ENCODE measurements at places on chromosomes 3 and 15.

GRCh38 chr3:195727606-195728195, 6.9 kb downstream of the MUC20 start:
- DNase-seq = no peak

DNA sequence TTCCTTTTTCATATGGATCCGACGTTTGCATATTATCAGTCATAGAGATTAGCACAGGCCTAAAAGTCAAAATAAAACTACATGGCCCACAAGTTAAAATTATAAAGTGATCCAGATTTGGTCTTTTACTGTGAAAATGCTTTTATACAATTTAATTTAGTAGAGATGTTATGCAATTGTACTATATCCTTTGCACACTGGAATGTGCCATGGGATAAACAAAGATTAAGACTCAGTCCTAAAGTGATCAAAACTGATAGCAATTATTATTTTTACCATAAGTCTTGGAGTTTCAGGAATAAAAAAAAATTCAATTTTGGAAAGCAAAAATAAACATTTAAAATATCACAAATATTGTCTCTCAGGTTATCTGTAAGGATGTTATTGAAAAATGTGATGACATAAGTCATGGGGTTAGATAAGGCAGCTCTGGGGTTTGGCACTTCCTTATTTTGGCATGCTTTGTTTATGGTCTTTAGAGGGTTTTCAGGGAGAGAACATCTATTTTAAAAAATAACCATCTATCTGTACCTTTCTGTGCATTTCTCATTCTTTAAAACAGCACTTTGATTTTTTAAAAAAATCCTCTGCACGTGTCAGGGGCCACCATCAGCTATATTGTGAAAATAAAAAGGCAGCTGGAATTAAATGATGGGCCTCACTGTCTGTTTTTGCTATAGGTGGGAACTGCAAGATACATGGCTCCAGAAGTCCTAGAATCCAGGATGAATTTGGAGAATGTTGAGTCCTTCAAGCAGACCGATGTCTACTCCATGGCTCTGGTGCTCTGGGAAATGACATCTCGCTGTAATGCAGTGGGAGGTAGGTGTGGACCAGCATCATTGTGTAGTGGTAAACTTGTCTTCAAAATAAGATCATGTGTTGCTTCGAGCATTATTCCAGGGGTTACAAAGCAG, 67.3 kb downstream of the TGFBR2 start:
- DNase-seq = no peak

DNA sequence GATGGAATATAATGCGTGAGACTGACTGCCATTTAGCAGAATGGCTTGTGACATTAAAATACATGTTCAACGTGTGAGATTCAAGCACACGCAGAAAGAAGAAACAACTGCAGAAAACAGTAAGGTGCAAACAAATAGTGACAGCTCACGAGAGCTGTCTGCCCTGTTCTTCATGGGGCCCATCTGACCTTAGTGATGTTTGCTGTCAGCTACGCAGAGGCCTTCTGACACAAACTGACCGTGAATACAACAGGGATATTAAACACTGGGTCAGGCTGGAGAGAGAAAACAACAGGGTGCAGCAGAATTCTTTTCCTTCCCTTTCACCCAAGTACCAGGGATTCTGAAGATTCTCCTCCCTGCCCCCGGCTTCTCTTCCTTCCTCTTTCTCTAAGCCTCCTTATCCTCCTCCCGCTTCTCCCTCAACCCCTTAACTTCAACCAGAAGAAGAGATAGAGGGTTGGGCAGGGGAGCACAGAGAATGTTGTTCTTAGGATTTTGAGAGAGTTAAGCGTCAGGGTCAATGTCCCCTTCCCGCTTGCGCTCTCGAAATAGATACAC, 2.1 kb downstream of the TNFAIP8L3 start:
- no peak for DNase-seq

DNA sequence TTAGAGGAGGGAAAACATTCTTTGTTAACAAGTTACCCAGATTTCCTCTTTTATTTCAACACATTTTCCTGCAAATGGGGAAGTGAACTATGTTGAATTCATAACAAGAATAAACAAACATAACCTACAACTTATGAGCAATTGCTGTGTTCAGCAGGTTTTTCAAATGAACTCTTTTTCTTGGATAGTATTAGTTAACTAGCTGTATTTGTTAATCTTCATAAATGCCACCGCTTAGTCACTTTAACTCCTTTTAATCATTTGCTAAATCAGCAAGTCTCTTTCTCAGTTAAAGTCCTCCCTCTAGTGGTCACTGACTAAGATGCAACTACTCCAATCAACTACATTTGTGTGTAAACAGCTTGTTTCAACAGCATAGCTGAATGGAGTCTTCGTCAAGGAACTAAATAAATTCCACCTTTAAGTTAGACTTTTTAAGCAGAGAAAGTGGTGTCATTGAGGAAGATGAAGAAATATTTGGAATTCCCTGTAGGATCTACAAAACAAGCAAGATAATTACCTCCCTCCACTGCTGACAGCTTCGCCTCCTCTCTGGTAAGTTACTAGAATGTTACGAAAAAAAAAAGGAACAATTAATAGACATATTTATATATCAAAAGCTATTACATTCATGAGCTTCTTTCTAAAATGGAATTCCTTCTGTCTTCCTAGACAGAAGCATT, 1122.0 kb downstream of the ROBO1 start:
- no peak for DNase-seq

DNA sequence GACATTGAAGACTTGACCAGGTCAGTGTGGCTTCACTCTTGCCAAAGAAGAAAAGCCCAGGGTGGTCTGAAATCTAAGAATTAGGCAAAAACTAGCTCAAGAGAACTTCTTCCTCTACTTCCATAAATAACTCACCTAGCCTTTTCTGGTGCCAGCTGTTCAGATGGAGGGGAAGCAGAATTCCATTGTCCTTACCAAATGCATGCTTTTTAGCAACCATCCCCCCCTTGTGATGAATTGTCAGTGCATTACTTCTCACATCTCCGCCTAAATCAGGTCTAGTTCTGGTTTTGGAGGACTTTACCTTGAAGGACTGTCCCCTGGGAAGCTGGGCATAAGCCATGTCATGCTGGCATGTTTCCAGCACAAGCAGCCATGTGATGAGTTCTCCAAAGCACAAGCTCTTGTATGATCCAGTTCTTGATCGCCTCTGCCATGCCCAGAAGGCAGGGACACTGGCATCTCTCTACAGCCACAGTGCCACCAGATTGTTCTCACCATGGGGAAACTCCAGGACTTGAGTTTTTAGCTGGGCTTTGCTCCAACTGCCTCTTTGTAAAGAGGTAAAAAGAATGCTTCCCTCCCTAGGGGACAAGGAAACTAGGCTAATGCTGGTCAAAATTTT, 96.4 kb upstream of the IL12A start:
- DNase-seq = no peak

DNA sequence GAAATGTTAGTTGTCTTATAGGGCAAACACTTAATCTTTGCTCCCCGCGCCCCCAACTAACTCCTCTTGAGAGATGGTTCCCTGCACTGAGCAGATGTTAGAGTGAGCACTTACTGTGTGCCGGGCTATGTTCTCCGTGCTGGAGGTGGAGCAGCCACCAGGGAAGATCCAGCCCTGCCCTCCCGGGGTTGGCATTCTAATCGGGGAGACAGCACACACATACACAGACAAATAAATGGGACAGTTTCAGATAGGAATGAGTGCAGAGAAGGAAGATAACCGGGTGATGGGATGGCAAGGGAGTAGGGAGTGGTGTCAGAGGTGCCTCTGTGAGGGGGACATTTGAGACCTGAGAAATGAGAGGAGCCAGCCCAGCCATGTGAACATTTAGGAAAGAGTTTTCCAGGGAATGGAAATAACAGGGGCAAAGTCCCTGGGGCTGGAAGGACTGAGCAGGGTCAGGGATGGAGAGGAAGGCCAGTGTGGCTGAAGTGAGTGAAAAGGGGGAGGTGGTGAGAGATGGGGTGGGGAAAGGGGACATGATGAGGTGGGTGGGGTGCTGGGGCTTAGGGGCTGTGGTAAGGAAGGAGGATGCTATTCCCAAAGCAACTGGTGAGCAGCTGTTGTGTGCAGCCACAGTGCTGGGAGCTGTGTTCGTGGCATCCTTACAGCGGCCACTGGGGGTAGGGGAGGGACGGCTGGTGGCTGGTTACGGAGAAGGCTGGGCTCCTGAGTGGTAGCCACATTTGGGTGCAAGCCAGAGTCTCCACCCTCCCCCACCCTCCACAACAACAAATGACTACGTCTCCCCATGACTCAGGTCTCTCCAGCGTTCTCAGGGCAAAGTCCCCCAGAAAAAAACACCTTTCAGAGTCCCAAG, 15.4 kb upstream of the FGD5 start:
- no peak for DNase-seq

GRCh38 chr3:133410191-133410892, 10.5 kb downstream of the BFSP2 start:
- DNase-seq = no peak

- no peak for DNase-seq
These were observed 39.9 kb upstream of the ARHGEF26 start for GRCh38 chr3:154081305-154081704.

DNA sequence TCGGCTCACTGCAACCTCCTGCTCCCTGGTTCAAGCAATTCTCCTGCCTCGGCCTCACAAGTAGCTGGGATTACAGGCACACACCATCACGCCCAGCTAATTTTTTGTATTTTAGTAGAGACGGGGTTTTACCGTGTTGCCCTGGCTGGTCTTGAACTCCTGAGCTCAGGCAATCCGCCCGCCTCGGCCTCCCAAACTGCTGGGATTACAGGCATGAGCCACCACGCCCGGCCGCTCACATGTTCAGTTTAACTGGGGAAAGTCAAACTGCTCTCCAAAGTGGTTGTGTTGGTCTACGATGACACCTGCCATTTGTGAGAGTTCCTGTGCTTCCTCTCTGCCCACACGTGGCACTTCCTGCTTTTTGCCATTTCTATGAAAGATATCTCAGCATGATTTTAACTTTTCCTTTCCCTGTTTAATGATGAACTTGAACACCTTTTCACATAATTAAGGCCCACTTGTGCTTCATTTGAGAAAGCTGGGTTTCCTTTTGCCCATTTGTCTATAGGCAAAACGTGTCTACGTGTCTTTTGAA, 877 bp upstream of the GP5 start:
- no peak for DNase-seq

DNA sequence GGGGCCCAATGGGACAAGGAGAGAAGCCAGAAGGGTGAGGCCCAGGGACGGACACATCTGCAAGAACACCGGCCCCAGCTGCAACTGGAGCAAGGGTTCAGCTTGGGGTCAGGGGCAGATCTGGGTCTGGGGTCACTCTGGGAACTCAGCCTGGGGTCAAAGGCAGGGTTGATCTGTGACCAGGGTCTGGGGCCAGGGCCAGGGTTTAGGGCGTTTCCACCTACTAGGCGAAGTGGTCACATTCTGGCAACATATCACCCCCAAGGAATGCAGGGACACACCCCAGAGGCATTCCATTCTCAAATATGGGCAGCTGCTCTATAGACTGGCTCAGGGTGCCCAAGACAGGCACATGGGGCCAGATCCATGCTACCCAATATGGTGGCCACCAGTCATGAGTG, 9.0 kb downstream of the UROC1 start:
- DNase-seq = no peak

DNA sequence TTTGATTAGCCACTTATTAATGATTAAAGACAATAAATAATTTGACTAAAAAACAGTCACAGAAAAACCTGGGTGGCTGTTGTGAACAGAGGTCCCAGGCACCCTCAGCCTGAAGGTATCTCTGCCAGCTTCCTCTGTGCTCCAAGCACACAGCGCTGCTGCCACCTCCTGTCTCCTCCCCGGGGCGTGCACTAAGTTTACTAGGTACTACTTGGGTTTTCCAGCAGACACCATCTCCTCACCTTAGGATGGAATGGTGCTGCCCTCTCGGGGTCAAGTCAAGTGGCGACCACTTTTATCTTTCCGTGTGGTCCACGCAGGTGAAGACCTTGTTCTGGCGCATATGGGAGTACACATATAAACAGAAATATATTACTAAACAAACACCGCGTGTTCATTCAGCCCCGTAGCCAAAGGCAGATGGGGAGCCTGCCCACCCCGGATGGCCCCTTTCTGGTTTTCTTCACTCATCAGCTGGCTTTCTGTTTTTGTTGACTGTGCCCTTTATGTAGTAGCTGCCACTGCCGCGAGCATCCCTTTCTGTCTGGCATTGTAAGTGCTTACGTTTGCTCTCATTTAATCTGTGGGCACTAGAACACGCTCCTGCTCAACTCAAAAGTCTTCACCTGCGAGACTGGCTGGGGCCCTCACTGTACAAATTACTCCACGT, 128.0 kb downstream of the LRIG1 start:
- no peak for DNase-seq

GRCh38 chr3:89474333-89475130, 367.1 kb downstream of the EPHA3 start:
- DNase-seq = no peak

DNA sequence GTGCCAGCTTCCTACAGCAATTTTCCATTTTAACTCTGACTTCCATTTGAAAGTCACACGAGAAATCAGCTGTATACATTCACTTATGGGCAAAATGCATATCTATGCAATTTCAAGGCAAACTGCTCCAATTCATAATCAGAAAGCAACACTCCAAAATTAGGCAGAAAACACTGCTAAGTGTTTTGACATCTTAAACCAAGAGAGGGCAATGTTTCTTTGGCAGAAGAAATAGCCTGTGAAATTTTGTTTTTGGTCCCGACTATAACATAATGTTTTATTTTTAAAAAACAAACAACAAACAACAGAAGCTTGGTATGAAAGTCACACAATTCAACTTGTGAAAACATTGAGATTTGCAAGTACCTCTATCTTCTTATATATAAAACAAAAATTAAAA, 42.6 kb downstream of the GOLIM4 start:
- DNase-seq = no peak

GRCh38 chr3:48592519-48593087, 2.5 kb downstream of the COL7A1 start:
- no peak for DNase-seq

GRCh38 chr15:100601163-100601562, 821 bp downstream of the LINS1 start:
- peak; percentile 14 for DNase-seq

DNA sequence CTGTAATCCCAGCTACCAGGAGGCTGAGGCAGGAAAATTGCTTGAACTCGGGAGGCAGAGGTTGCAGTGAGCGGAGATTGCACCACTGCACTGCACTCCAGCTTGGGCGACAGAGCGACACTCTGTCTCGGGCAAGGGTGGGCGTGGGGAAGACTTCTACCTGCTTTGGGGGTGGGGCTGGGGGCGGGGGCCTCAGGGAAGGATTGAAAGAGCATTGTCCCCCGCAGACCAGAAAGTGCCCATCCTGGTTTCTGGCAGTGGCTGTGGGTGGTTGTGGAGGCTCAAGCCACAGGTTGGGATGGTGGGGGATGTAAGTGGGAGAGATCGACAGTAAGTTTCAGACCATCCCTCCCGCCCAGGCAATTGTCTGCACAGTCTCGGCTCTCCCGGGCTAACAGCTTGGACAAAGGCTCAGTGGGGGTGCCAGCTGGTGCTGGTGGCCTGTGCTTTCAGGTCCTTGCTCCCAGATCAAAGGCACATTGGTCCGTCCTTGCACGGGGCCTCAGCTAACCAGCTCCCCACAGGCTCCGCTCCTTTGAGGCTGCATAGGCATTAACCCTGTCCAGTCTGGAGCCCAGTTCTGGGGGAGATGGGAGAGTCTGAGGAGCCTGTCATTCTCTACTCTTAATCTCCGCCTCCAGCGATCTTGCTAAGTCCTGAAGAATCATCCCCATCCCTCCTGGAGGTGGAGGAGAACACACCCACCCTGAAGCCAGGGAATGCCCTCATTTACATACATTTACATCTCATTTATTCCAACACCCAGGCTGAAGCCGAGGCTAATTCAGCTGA, 8.6 kb downstream of the SCN5A start:
- no peak for DNase-seq

- no peak for DNase-seq
These were observed 29.4 kb downstream of the ZXDC start for GRCh38 chr3:126446301-126446700.

GRCh38 chr3:127171721-127172120, 21.2 kb upstream of the PRR23E start:
- DNase-seq = no peak
